ENCODE measurements at places on chromosomes 3 and 15. TPM values are rescaled to one million over a fixed set of nuclear protein-coding genes. Genes with fewer than 3 reads are reported as not detected.

The ETV5 gene
- total RNA-seq, result 19.0 TPM

The GNB4 gene
- total RNA-seq, result 3.4 TPM

The ADCY5 gene
- total RNA-seq, result 1.0 TPM

The WDR73 gene
- 6.7 TPM for total RNA-seq

DNA sequence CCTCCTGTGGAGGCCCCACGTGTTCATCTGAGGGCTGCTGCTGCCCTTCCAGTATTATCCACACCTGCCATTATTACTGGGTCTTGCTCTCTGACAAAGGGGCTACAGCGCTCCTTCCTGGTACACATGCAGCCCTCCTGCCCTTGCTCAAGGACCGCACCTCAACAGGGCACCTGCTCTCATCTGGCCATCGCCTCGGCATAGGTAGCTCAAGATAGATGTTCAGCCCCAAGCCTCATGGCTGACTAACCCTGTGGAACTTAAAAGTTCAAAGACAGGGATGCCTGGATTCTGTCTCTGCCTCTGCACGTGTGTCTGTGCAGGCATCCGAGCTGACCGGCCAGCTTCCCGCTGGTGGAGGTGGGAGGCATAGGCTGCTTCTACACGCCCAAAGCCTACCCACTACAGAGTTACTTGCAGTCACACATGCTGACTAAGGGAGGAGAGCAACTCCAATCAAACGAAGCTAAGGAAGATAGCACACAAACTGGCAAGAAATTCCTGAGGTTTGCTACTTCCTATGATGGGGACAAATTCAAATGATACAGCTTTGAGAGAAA, 152.5 kb upstream of the ATP10A start:
- no peak for DNase-seq
- no peaks in the 10 kb centered on the region for H3K27me3 ChIP-seq
- H3K4me3 ChIP-seq, result no peak overlapping the region
- no peaks in the 10 kb centered on the region for H3K36me3 ChIP-seq
- no peaks in the 10 kb centered on the region for H3K4me1 ChIP-seq

DNA sequence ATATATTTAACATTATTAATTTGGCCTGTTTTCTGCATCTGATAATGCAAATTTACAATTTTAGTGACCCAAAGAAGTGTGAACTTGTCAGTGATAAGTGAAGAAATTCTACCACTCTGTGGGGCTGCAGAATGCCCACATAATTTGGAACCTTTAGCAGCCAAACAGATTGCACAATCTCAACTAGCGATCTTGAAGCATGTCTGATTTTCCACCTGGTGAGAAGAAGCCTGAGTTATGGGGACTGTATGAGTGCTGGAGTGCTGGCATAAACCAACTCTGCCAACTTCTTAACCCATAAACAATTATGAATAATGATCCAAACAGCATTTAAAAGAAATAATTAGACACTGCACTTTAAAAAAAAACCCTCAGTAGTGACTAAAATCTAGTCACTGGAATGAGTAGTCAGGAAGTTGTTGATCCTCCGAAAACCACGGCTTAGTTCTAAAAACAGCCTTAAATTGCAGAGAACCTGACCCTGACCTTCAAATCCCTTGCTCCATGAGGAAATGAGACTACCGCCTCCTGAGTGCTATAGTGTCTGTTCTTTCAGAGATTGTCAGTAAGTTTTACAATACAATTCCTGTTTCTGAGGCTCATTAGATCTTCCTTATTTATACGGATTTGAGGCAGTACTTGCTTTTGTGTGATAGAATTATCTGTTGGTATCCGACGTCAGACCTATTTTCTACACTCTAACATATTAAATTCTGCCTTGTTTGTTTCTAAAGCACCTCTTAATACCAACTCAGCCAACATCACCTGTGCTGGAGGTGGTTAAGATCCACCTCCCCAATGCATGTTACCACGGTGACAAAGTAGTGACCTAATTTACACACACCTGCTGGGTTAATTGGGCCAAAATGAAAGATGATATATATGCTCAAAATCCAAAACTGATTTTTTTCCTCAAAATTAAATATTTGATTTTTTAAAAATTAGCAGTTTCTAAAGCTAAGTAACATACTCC, 267.7 kb downstream of the ZBTB20 start:
- H3K27me3 ChIP-seq, result no peaks in the 10 kb centered on the region
- peak overlapping the region; percentile 54 for H3K27ac ChIP-seq
- no peak for DNase-seq

GRCh38 chr3:39843440-39843839, 34.0 kb downstream of the MYRIP start:
- H3K27me3 ChIP-seq, result no peaks in the 10 kb centered on the region
- H3K4me1 ChIP-seq, result no peaks in the 10 kb centered on the region
- H3K4me3 ChIP-seq, result no peak overlapping the region
- DNase-seq, result no peak
- no peaks in the 10 kb centered on the region for H3K36me3 ChIP-seq

DNA sequence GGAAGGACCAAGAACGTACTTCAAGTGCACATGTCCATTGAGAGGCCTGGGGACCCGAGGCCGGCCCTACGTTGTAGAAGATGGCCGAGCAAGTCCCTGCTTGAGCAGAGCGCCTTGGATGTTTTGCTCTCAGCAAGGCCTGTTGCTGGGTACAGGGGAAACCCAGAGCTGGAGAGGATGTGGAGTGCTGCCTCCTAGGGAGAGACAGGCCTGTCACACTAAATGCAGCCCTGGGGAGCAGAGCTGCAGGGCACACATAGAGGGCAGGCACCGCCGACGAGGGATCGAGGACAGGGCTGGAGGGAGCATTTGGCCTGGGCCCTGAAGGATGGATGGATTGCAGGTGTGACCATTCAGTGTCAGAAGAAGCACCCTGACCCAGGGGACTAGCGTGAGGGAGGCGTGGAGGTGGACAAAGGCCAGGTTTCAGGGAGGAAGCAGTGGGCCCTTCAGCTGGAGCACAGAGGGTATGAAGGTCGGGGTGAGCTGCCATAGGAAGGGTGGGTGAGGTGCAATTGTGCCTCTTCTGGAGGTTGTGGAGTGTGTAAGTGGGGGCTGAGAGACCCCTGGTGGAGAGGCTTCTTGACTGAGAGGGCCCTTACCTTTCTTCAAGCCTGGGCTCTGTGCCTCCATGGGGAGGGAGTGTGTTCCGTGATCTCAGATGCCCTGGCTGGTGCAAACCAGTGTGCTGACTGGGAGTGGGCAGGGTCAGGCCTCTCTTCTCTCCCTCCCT, 142.4 kb downstream of the CHDH start:
- no peak overlapping the region for H3K4me3 ChIP-seq
- H3K27ac ChIP-seq, result no peak overlapping the region
- no peaks in the 10 kb centered on the region for H3K27me3 ChIP-seq
- DNase-seq, result no peak

DNA sequence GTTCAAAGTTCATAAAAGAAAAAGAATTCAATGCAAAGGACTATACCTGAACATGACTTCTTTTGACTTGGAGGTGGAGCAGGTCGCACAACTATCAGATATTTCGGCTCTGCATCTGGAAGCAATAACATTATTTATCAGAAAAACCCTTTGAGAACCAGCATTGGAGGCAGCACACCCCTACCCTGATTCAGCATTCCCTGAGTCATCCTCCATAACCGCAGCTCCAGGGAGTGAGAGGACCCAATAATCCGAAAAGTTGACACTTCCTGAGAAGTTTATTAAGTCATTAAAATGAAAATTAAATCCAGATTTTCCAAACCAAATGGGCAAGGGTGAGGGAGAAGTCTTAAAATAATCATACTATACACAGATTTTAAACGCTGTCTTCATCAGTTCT, 90.6 kb downstream of the ABI3BP start:
- no peaks in the 10 kb centered on the region for H3K36me3 ChIP-seq
- DNase-seq, result no peak
- H3K27ac ChIP-seq, result no peak overlapping the region
- no peaks in the 10 kb centered on the region for H3K4me1 ChIP-seq
- no peak overlapping the region for H3K4me3 ChIP-seq

GRCh38 chr15:69288531-69289341, 10.0 kb upstream of the PAQR5 start:
- H3K36me3 ChIP-seq, result no peaks in the 10 kb centered on the region
- H3K27me3 ChIP-seq, result no peaks in the 10 kb centered on the region
- no peak overlapping the region for H3K4me3 ChIP-seq
- no peaks in the 10 kb centered on the region for H3K4me1 ChIP-seq

GRCh38 chr3:66740260-66740659, 239.4 kb upstream of the LRIG1 start:
- no peaks in the 10 kb centered on the region for H3K36me3 ChIP-seq
- no peaks in the 10 kb centered on the region for H3K27me3 ChIP-seq
- no peak overlapping the region for H3K27ac ChIP-seq
- H3K4me1 ChIP-seq, result no peaks in the 10 kb centered on the region

- H3K27ac ChIP-seq, result peak overlapping the region; percentile 26
- H3K36me3 ChIP-seq, result no peaks in the 10 kb centered on the region
- H3K4me3 ChIP-seq, result no peak overlapping the region
- no peak for DNase-seq
Measured at GRCh38 chr3:9416139-9416780, 18.8 kb downstream of the SETD5 start.

DNA sequence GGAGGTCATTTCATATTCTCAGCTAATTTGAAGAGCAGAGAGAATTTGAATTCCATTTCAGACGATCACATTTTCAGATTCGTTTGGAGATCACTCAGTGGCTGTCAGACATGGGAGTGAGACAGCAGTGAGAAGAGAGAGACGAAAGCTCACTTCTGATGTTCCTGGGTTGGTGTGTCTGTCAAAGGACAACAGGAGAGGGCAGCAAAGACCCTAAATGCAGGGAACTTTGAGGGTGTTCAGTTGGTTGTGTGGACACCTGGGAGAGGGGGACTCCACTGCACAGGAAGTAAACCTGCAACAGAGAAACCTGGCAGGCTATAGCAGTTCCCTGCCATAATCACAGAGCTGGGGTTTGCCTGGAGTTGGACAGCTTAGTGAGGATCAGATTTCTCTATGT, 675.1 kb downstream of the SQOR start:
- no peak overlapping the region for H3K27ac ChIP-seq
- H3K36me3 ChIP-seq, result no peaks in the 10 kb centered on the region
- no peaks in the 10 kb centered on the region for H3K4me1 ChIP-seq
- H3K4me3 ChIP-seq, result no peak overlapping the region
- H3K27me3 ChIP-seq, result no peaks in the 10 kb centered on the region
- DNase-seq, result no peak

DNA sequence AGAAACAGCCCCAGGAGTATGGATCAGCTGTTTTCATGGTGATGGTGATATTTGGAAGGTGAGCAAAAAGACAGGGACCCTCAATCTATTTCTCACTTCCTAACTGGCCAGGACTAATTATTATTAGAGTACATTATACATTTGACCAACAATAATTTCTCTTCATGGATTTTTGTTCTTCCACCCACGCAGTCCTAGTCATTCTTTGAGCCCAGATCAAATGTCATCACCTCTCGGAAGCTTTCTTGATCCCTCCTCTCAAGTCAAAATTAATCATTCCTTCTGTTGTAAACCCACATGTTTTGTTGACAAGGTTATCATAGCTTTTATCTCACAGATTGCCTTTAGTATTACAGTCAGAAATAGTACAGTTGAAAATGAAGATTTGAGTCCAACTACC, 29.2 kb upstream of the PRICKLE2 start:
- H3K27ac ChIP-seq, result no peak overlapping the region
- no peaks in the 10 kb centered on the region for H3K36me3 ChIP-seq
- DNase-seq, result no peak
- H3K4me3 ChIP-seq, result no peak overlapping the region

DNA sequence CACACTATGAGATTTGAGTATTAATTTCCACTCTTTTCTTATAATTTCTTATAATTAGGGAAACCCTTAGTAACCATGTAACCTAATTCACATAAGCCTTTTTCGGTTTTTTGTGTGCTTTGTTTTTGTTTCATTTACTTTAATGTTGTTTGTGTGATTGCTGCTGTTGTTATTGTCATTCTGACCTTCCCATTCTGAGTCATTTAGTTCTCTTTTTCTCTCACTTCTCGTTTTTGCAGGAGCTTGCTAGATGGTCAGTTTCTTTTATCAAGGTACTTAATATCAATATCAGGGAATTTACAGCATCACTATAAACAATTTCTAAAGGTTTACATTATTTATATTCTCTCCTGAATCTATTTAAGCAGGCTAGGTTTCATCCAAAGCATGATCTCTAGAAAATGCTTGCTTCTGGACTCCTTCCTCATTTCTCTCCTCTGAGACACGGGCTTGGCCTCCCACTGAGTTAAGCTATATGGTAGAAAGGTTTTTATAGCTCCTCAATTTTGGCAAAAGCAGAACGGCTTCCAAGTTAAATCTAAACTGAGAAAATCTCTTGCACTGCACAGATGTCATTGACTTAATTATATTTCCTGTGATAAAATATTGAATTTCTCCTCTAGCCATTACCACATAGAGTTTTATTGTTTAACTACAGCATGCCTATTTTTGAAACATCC, 534.2 kb downstream of the NSUN3 start:
- H3K4me1 ChIP-seq, result no peaks in the 10 kb centered on the region
- DNase-seq, result no peak
- H3K4me3 ChIP-seq, result no peak overlapping the region

DNA sequence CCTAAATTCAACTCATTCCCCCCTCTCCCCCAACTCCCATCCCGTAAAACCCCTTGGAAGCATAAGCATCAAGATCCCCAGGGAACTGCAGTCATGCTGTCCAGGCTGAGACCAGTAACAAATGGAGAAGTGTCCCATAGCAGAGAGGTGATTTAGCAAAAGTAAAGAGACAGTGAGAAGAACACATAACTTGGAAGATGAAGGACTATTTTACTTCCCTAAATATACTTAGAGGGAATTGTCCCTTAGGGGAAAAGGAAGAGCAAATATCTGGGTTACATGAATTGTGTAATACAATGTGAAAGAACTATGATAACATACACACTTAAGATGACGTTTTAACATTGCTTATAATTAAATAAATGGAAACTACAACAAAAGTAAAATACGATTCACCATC, 61.6 kb upstream of the LRRFIP2 start:
- no peaks in the 10 kb centered on the region for H3K36me3 ChIP-seq
- no peaks in the 10 kb centered on the region for H3K27me3 ChIP-seq
- no peaks in the 10 kb centered on the region for H3K4me1 ChIP-seq
- H3K4me3 ChIP-seq, result no peak overlapping the region
- H3K27ac ChIP-seq, result no peak overlapping the region

DNA sequence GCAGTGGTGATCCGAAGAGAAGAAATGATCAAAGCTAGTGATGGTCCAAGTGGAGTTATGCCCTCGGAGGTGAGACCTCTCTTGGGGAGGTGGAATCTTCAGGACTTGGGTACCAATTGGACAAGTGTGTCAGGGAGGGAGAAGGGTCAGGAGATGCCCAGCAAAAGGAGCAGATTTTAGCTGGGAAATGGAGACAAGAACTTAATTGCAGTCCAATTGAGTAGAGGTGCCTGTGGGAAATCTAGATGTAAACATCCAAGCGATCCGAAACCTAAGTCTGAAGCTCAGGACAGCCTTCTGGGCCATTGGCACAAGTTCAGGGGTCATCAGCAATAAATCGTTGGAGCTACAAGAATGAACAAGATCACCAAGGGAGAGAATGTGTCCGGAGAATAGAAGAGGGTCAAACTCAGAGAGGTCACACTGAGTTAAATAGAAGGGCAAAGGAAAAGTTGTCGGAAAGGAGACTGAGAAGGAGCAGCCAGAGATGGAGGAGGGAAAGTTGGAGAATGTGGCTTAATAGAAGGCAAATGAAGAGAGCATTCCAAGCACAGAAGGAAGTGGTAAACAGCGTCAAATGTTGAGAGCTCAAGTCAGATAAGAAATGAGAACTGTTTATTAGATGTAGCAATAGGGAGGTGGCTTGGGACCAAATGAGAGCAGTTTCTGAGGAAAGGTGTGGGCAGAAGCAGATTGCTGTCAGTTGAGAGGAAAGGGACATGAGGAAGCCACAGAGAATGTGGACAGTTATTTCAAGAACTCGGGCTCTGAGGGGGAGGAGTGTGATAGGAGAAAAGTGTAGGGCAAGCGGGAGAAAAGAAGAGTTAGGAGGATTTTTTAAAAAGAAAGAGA, 64.2 kb upstream of the FNDC3B start:
- DNase-seq, result no peak
- H3K4me3 ChIP-seq, result no peak overlapping the region
- no peaks in the 10 kb centered on the region for H3K27me3 ChIP-seq
- no peaks in the 10 kb centered on the region for H3K4me1 ChIP-seq
- H3K27ac ChIP-seq, result no peak overlapping the region
- H3K36me3 ChIP-seq, result no peaks in the 10 kb centered on the region
